ENCODE measurements at places on chromosomes 1 and 21. TPM values are rescaled to one million over a fixed set of nuclear protein-coding genes. Genes with fewer than 3 reads are reported as not detected.

Gene HSD17B7
- total RNA-seq: 24.9 TPM

Gene B3GALT6
- 27.9 TPM for total RNA-seq

Gene PEX11B
- total RNA-seq: 22.0 TPM

Gene RCSD1
- total RNA-seq: 3.5 TPM

Gene MSTO1
- total RNA-seq: 18.6 TPM

Gene SPSB1
- 8.3 TPM for total RNA-seq

Measured in mammary microvascular endothelial cell (primary cell).